ENCODE measurements at places on chromosomes 3 and 15.

- no peak overlapping the region for H3K27ac ChIP-seq
- no peak for DNase-seq
- no peaks in the 10 kb centered on the region for H3K4me1 ChIP-seq
- H3K36me3 ChIP-seq: no peaks in the 10 kb centered on the region
- H3K27me3 ChIP-seq: peaks cover 11% of the 10 kb centered on the region
- H3K4me3 ChIP-seq: no peak overlapping the region
Observed at GRCh38 chr3:128473180-128473519, 6.5 kb upstream of the DNAJB8 start.

- H3K4me3 ChIP-seq: no peak overlapping the region
- no peaks in the 10 kb centered on the region for H3K36me3 ChIP-seq
- no peaks in the 10 kb centered on the region for H3K4me1 ChIP-seq
- no peak overlapping the region for H3K27ac ChIP-seq
- no peaks in the 10 kb centered on the region for H3K27me3 ChIP-seq
- no peak for DNase-seq
Observed at GRCh38 chr15:85763157-85763556, 31.6 kb downstream of the KLHL25 start.

DNA sequence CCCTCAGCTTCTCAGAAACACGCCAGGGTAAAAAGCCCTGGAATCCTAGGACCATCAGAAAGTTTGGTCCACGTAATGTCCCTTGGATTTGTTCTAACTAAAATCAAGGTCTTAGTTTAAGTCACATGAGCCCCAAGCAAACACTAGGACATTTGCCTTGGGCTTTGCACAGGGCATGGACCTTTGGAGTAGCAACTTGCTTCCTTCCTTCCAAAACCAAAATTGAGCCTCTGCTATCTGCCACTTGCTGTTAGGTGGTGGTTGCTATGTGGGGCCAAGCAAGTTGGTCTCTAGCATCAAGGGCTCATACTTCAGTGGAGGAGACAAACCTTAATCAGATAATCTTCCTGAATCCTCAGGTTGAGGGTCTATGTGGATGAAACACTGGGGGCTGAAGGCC lies 4.0 kb upstream of the DAG1 start:
- DNase-seq: no peak
- no peaks in the 10 kb centered on the region for H3K36me3 ChIP-seq
- no peak overlapping the region for H3K27ac ChIP-seq
- H3K4me1 ChIP-seq: peaks cover 14% of the 10 kb centered on the region
- no peaks in the 10 kb centered on the region for H3K27me3 ChIP-seq
- no peak overlapping the region for H3K4me3 ChIP-seq

GRCh38 chr3:127211118-127212060 lies 18.5 kb downstream of the PRR23E start:
- DNase-seq: no peak
- H3K4me3 ChIP-seq: no peak overlapping the region
- H3K36me3 ChIP-seq: no peaks in the 10 kb centered on the region
- no peak overlapping the region for H3K27ac ChIP-seq
- no peaks in the 10 kb centered on the region for H3K4me1 ChIP-seq

DNA sequence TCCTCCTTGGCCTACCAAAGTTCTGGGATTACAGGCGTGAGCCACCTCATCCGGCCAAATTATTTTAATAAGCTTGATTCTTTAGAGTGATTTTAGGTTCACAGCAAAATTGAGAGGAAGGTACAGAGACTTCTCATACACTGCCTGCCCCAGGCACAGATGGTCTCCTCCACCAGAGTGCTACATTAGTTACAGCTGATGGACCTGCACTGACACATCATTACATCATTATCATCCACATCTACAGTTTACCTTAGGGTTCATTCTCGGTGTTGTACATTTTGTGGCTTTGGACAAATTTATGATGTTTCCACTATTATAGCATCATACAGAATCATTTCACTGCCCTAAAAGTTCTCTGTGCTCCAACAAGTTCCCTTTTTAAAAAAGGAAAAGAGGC lies 4.4 kb upstream of the VPS8 start:
- H3K4me1 ChIP-seq: no peaks in the 10 kb centered on the region
- H3K4me3 ChIP-seq: no peak overlapping the region
- peaks cover 17% of the 10 kb centered on the region for H3K27me3 ChIP-seq

- DNase-seq: no peak
- no peaks in the 10 kb centered on the region for H3K27me3 ChIP-seq
- H3K36me3 ChIP-seq: no peaks in the 10 kb centered on the region
Observed at GRCh38 chr3:5464649-5465048, 277.1 kb downstream of the EDEM1 start.

- H3K27ac ChIP-seq: peak overlapping the region; percentile 81
- H3K4me1 ChIP-seq: peaks cover 34% of the 10 kb centered on the region
- peak; percentile 70 for DNase-seq
- no peaks in the 10 kb centered on the region for H3K27me3 ChIP-seq
- peak overlapping the region; percentile 30 for H3K4me3 ChIP-seq
- H3K36me3 ChIP-seq: no peaks in the 10 kb centered on the region
Observed at GRCh38 chr3:169658311-169658931, 5.1 kb downstream of the MECOM start.

DNA sequence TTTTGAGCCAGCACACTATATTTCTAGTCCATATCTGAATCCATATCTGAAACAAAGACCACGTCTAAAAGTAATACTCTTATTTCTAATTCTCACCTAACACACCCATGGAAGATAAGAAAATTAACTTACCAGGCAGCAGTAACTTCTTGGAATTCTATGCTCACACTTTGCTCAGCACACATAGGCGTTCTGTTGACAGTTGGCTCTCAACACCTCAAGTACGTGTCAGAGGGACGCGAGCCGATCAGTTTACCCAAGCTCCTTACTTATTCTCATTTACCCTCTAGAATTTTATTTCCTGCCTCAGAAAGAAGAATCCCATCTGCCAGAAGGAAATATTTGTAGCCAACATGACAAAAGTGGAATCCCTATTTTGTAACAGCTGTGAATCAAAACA lies 911.9 kb downstream of the FHIT start:
- no peak overlapping the region for H3K27ac ChIP-seq
- H3K4me3 ChIP-seq: no peak overlapping the region
- no peak for DNase-seq
- no peaks in the 10 kb centered on the region for H3K27me3 ChIP-seq
- no peaks in the 10 kb centered on the region for H3K4me1 ChIP-seq

DNA sequence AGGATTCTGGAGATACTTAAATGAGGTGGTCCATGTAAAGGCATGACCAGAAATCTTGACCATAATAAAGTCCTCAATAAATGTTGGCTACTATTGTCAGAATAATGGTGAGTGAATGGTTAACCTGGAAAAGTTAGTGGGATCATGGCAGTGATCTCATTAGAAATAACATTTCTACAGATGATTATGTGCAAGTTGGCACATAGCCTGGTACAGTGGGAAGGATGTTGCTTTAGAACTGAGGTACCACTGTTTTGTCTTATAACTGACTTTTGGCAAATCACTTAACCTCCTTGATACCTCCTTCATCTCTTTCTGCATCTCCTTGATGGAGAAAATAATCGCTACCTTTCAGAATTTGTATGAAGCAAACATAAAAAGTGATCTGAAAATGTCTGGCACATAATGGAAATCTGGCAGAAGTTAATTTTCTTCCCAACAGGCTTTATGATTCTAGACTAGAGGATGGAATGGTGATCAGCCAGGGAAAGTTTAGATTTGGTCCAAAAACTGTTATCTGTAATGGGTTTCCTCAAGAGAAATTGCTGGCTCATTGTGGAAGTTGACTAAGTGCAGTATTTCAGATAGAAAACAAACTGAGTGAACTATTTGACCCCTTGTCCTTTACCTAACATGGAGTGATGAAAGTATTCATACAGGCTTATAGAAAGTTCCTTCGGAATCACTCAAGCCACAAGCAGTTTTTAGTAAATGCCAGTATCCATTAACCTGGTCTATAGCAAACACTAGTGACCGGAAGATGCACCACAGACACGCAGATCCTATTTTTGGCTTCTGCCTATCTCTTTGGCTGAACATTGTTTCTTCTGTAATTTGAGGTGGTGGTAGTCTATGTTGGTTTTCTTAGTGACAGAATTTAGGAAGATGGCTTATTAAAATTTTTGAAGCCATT lies 449.6 kb upstream of the TGFBR2 start:
- H3K4me1 ChIP-seq: peaks cover 32% of the 10 kb centered on the region
- H3K36me3 ChIP-seq: no peaks in the 10 kb centered on the region
- H3K4me3 ChIP-seq: peak overlapping the region; percentile 5
- peak overlapping the region; percentile 65 for H3K27ac ChIP-seq

- H3K27ac ChIP-seq: peak overlapping the region; percentile 85
- DNase-seq: no peak
- H3K4me3 ChIP-seq: no peak overlapping the region
Observed at GRCh38 chr15:72237853-72238224, 6.8 kb upstream of the PKM start.

DNA sequence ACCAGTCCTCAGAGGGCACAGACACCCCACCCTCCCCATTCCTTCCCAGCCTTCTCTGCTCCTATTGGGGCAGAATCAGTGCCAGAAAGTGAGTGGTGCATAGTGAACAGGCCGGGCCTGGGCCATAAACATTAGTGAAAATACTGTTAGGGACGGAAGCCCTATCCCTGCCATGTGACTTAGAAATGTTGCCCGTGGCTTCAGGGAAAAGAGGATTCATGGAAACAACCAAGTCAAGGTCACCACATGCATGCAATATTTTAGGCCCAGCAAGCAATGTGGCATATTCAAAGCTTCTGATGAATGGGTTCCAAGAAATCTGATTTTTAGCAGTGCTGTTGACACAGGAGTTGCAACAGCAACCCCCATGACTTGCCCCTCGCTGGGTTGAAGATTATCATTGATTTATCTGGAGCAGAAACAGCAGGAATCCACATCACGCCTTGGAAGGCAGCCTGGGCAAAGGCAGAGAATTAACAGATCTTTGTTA lies 52.3 kb downstream of the CCNL1 start:
- no peak overlapping the region for H3K4me3 ChIP-seq
- H3K27ac ChIP-seq: no peak overlapping the region
- H3K27me3 ChIP-seq: no peaks in the 10 kb centered on the region
- DNase-seq: no peak
- H3K36me3 ChIP-seq: no peaks in the 10 kb centered on the region
- no peaks in the 10 kb centered on the region for H3K4me1 ChIP-seq

GRCh38 chr15:69941706-69942495 lies 155.8 kb downstream of the TLE3 start:
- no peak overlapping the region for H3K27ac ChIP-seq
- DNase-seq: no peak
- no peaks in the 10 kb centered on the region for H3K4me1 ChIP-seq
- no peak overlapping the region for H3K4me3 ChIP-seq
- no peaks in the 10 kb centered on the region for H3K27me3 ChIP-seq

GRCh38 chr15:90871139-90871715 lies 2.8 kb downstream of the FURIN start:
- peak overlapping the region; percentile 36 for H3K4me3 ChIP-seq
- DNase-seq: no peak
- no peaks in the 10 kb centered on the region for H3K27me3 ChIP-seq
- no peaks in the 10 kb centered on the region for H3K36me3 ChIP-seq
- H3K4me1 ChIP-seq: peaks cover 42% of the 10 kb centered on the region

- H3K36me3 ChIP-seq: no peaks in the 10 kb centered on the region
- H3K4me1 ChIP-seq: peaks cover 16% of the 10 kb centered on the region
- no peak overlapping the region for H3K4me3 ChIP-seq
- H3K27ac ChIP-seq: no peak overlapping the region
- no peaks in the 10 kb centered on the region for H3K27me3 ChIP-seq
Observed at GRCh38 chr3:188469228-188469885, 315.4 kb downstream of the LPP start.

DNA sequence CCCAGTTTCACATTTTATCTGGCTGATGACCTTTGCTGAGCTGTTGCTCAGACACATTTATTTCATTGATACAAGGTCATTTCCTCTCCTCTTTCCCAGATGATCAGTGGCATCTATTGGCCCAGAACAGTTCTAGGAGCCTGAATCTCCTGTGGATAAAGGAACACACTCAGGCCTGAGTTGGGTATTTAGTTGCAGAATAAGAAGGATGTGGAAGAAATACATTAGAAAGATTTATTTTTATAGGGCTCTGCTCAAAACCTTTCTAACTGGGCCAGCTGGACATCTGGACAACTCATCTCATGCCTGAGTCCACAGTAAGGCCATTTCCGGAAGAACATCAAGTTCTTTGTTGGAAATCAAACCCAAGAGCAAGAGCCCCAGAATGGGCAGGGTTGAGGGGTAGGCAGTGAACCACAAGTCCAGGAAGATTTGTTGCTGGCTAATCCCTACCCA lies 19.7 kb upstream of the MFGE8 start:
- H3K36me3 ChIP-seq: no peaks in the 10 kb centered on the region
- H3K4me3 ChIP-seq: no peak overlapping the region
- no peaks in the 10 kb centered on the region for H3K27me3 ChIP-seq
- DNase-seq: no peak
- no peaks in the 10 kb centered on the region for H3K4me1 ChIP-seq

DNA sequence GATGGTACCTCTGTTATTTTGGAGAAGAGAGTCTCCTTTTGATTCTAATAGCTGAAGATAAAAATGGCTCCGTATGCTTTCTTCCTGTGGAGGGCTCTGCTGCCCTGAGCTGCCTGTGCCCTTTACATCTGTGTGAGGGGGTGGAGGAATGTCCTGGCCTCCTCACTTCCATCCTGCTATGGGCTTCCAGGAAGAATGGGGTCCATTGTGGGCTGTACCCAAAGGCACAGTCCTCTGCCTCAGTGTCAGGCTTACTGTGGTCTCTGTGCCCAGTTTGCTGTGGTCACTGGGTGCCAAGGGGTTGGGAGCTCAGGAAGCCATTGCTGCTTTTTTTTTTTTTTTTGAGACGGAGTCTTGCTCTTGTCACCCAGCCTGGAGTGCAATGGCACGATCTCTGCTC lies 14.4 kb downstream of the DAG1 start:
- DNase-seq: no peak
- H3K4me1 ChIP-seq: no peaks in the 10 kb centered on the region
- no peak overlapping the region for H3K27ac ChIP-seq
- no peak overlapping the region for H3K4me3 ChIP-seq
- no peaks in the 10 kb centered on the region for H3K27me3 ChIP-seq

- peaks cover 5% of the 10 kb centered on the region for H3K4me1 ChIP-seq
- no peak overlapping the region for H3K27ac ChIP-seq
- no peak overlapping the region for H3K4me3 ChIP-seq
Observed at GRCh38 chr3:161422171-161422700, 50.9 kb upstream of the SPTSSB start.

DNA sequence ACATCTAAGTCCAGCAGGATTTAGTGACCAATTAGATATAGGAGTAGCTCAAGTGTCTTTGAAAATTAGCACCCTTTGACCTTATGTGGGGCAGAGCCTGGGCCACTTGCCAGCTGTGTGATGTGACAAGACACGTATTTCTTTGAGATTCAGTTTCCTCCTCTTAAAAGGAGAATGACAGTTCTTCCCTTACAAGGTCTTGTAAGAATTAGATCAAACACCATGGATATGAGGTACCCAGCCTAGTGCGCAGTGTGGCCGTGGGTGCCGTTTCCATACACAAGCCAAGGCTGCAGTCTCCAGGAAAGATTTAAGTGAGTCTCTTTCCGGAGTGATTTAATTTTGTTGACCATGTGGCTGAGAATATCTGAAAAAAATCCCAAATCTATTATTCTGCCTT lies 46.3 kb downstream of the ARHGAP31 start:
- peaks cover 2% of the 10 kb centered on the region for H3K4me1 ChIP-seq
- H3K36me3 ChIP-seq: peaks cover 4% of the 10 kb centered on the region
- H3K4me3 ChIP-seq: no peak overlapping the region
- no peak overlapping the region for H3K27ac ChIP-seq
